ENCODE measurements at places on chromosomes 4 and X. TPM values are rescaled to one million over a fixed set of nuclear protein-coding genes. Genes with fewer than 3 reads are reported as not detected.

The GABRG1 gene
- not detected for total RNA-seq

The FREM3 gene
- total RNA-seq: 0.44 TPM

The LRRC66 gene
- total RNA-seq: 0.53 TPM

The F8A2 gene
- total RNA-seq: not detected

The ZNF630 gene
- 1.1 TPM for total RNA-seq

The S100G gene
- not detected for total RNA-seq

The LONRF3 gene
- 1.3 TPM for total RNA-seq

The MAGEE2 gene
- not detected for total RNA-seq

The EREG gene
- 0.13 TPM for total RNA-seq

The MED12 gene
- total RNA-seq: 38.5 TPM

The ATP2B3 gene
- not detected for total RNA-seq

The WDR45 gene
- total RNA-seq: 60.1 TPM

The MTMR8 gene
- total RNA-seq: 1.1 TPM

The ASB12 gene
- total RNA-seq: 0.06 TPM

The GPR173 gene
- 1.7 TPM for total RNA-seq

The FAM193A gene
- 11.1 TPM for total RNA-seq

The MSANTD1 gene
- total RNA-seq: 0.56 TPM

The GALNTL6 gene
- not detected for total RNA-seq

The VCX gene
- not detected for total RNA-seq

The SLC49A3 gene
- 8.6 TPM for total RNA-seq

The P2RY4 gene
- total RNA-seq: not detected

The EFHC2 gene
- 0.13 TPM for total RNA-seq

The NRK gene
- total RNA-seq: 1.2 TPM

The MOSPD2 gene
- total RNA-seq: 38.0 TPM

The C1QTNF7 gene
- 1.1 TPM for total RNA-seq

The SGMS2 gene
- 93.9 TPM for total RNA-seq

The GLRA3 gene
- 0.13 TPM for total RNA-seq

The YIPF7 gene
- 0.12 TPM for total RNA-seq

The PPP1R3F gene
- total RNA-seq: 2.9 TPM

The SMIM10L2A gene
- 0.12 TPM for total RNA-seq

The SEPTIN6 gene
- 4.2 TPM for total RNA-seq

The ADRA2C gene
- total RNA-seq: 0.66 TPM

The KLHL4 gene
- total RNA-seq: 1.6 TPM

The TMEM255A gene
- total RNA-seq: not detected

The CTBP1 gene
- total RNA-seq: 168 TPM

The PDE5A gene
- 146 TPM for total RNA-seq

The DTHD1 gene
- total RNA-seq: not detected

The NPNT gene
- total RNA-seq: not detected

The STBD1 gene
- total RNA-seq: 7.0 TPM

The SLC9B1 gene
- total RNA-seq: 4.9 TPM

The RCHY1 gene
- 32.6 TPM for total RNA-seq

The RASSF6 gene
- total RNA-seq: 0.13 TPM

The BEX5 gene
- not detected for total RNA-seq

The MTHFD2L gene
- 11.9 TPM for total RNA-seq

The NUP62CL gene
- total RNA-seq: not detected

The SLC16A2 gene
- 5.0 TPM for total RNA-seq

The CDS1 gene
- 0.25 TPM for total RNA-seq

The ZFP92 gene
- total RNA-seq: under 0.01 TPM

The GNRHR gene
- total RNA-seq: not detected

The MGST2 gene
- total RNA-seq: 6.7 TPM

The PDE6B gene
- 0.37 TPM for total RNA-seq

The SPATA18 gene
- 10.1 TPM for total RNA-seq

The POLN gene
- 2.2 TPM for total RNA-seq

Data from aortic smooth muscle cell (primary cell).